ENCODE measurements at places on chromosomes 4 and X.
A peak's percentile ranks its signal among the peaks of the same experiment; 100 is the strongest.

DNA sequence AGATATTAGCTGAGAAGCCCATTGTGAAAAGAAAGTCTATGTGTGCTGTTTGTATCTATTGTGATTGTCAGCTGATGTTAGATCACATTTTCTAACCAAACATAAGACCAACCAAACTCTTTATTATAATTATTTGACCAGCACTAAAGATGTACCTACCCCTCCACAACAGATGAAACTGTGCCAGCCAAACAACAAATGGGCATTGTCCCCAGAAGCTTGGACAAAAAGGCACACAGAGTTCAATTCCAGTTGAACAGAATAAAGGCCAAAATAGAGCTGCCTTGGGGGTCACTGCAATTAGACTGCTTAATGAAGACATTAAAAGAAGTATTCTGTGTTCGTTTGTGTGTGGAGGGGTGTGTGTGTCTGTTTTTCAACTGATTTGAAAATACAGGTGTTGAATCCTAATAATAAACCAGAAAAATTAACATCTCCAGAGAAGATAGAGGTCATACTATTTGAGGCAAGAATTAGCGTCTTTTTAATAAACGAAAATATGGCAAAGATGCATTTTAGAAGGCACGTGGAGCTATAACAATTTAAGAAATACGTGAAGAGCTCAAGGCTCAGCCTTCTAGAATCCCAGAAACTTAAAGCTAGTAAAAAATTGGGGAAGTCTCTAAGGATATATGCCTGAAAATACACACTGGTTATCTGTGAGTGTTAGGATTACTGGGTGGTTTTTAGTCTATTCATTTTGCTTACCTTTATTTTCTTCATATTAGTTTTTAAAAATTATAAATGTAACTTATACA, 2.2 kb downstream of the SPP1 start:
- no peak for DNase-seq

DNA sequence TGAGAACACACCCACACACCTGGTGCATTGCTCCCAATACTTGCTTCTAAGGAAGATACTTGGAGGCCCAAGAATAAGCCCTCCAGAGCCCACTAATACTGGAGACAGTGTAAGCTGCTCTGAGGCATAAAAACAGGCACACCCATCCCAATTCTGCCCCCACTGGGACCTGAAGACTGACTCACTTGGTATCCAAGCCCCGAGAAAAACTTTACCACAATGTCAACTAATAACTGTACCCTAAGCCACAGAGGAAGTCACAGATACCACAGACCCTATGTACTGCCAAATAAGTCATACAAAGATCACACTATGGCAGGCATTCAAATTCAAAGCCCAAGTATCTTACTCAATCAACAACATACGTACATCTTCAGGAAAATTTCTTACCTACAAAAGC, 398.2 kb upstream of the SPANXN1 start:
- no peak for DNase-seq

GRCh38 chrX:26788402-26788998, 572.5 kb downstream of the MAGEB5 start:
- no peak for DNase-seq

DNA sequence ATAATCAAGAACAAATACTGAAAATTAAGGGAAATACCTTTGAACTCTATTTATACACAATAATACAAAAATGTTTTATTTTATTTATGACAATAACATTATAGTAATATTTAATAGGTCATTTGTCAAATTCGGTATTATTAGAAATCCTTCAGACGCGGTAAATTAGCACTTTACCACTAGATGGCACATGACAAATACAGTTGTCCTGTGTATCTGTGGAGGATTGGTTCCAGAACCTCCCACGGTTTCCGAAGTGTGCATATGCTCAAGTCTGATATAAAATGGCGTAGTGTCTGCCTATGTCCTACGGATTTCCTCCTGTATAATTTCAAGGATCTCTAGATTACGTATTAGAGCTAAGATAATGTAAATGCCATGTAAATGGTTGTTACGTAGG, 8.1 kb upstream of the LINC00632 start:
- no peak for DNase-seq

DNA sequence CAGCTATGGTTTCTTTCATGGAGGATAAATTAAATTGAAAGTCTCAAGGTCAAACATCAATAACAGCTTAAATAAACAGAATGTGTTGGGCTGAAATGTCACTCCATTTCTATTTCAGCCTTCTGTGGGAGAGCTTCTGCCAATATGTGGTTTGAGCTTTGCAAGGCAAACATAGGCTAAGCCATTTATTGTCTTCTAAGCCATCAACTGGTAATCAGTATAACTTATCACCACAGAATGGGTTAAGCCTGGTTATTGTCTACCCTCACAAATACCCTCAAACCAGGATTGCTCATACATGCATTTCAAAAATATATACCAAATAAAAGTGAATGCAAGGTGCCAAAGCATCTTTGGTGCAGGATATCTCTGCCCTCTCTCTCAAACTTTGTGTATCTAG, 52.7 kb downstream of the GABRB1 start:
- no peak for DNase-seq

DNA sequence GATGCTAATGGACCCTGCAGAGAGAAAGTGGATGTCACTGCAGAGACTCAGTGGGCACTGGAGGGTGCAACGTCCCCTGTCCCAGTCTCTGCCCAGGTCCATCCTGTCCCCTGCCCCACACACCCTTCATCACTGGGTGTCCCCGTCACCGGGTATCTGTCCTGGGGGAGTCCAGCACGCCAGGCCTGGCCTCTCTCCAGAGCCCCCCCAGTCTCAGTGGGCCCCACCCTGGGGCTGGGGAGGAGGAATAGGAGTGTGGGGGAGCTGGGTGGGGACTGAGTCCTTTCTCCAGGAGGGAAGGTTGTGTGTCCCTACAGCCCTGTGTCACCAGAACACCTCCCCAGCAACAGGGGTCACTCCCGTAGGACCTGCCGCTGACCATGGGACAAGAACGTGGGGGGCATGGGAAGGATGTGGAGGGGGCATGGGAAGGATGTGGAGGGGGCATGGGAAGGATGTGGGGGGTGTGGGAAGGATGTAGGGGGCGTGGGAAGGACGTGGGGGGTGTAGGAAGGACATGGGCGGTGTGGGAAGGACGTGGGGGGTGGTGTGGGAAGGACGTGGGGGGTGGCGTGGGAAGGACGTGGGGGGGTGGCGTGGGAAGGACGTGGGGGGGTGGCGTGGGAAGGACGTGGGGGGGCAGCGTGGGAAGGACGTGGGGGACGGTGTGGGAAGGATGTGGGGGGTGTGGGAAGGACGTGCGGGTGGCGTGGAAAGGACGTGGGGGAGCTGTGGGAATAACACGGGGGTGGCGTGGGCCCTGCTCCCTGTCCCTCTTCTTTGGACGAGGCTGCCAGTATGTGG, 21.0 kb upstream of the SPON2 start:
- no peak for DNase-seq

DNA sequence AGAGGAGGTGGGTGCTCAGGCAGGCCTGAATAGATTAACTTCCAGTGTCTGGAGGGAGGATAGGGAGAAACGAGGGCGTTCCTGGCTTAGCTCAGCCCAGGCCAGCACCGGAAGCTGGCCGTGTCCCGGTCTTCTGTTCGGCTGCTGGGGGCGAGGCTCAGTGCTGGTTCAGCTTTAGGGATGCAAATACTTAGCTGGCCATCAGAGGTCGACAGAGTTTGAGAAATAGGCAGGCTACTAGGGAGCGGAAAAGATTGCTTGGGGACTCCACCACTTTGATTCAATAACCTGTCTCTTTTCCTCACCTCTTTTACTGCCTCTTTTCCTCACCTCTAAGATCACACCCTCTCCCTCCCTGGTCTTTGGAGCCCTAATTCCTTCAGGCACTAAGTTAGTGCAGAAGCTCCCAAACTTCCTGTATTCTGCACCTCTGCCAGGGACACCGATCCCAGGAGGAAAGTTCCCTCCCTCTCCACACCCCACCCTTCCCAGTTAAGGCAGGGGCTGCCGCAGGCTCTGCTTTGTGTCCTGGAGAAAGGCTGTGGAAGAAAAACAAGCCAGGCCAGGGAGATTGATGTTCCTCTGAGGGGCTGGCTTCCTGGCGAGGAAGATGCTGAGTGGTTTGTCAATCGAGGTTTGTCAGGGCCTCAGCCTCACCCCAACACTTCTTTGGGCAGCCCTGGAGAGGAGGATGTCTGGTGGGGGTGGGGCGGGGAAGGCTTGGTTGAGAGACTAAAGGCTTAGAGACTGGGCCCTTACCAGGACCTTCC, 6.0 kb upstream of the EFNB1 start:
- no peak for DNase-seq

DNA sequence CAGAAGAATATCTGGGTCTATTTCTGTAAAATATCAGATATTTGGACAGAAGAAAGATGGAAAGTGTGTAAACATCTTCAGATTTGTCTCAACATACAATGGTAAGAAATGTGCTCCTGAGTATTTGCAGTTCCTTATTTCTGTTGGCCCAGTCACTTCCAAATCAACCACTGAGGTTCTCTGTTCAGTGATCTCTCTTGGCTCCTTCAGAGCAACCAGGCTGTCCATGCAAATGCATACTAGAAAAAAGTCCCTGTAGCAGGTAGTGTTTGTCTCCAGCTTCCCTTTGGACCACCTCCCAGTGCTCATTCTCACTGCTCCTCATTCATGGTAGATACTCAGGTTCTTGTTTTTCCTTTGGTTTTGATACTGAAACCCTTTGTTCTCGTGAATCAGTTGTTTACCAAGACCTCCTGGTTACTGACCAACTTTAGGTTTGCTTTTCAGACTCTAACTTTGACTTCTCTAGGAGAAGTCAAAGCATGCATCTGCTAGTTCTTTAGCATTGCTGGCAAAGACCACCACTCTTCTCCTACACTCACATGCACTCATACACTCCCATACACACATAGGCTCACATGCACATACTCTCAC, 28.8 kb downstream of the ASIC5 start:
- DNase-seq: no peak

- DNase-seq: no peak
These were observed 158.4 kb downstream of the DCLK2 start for GRCh38 chr4:150236626-150237025.

GRCh38 chrX:132227383-132228112, 8.3 kb upstream of the RAP2C start:
- no peak for DNase-seq

- no peak for DNase-seq
These were observed 19.7 kb upstream of the BBS12 start for GRCh38 chr4:122712782-122713181.

GRCh38 chr4:53804719-53805118, 213.4 kb upstream of the LNX1 start:
- DNase-seq: no peak

- DNase-seq: no peak
These were observed 214.6 kb downstream of the FRMPD4 start for GRCh38 chrX:12352922-12353321.

GRCh38 chrX:112785344-112785743, 55.3 kb downstream of the AMOT start:
- DNase-seq: no peak

- DNase-seq: no peak
These were observed 60.1 kb upstream of the ACSL4 start for GRCh38 chrX:109793191-109793590.

DNA sequence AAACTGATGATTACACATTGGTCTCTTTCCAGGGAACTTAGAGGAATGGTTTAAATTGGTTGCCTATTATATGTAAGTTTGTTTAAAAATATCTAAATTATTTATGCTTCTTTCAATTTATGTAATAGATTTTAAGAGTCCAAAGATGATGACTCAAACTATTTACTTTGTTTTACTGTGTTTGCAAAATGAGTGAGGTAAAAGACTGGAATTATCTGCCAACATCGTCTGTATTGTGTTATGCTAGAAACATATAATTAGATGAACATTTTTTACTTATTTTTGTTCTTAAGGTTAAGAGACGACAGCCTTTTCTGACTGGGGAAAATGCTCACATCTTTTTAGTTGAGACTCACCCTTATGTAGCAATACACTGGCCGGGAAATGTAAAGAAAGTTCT, 51.1 kb upstream of the SYTL5 start:
- DNase-seq: no peak

- DNase-seq: no peak
These were observed 5.5 kb downstream of the SUV39H1 start for GRCh38 chrX:48702032-48702431.

- peak; percentile 66 for DNase-seq
These were observed 2.0 kb upstream of the TMPRSS11D start for GRCh38 chr4:67885762-67886161.

GRCh38 chr4:171221181-171221580, 592.0 kb upstream of the GALNTL6 start:
- no peak for DNase-seq

GRCh38 chr4:84710548-84710947, 127.6 kb downstream of the CDS1 start:
- DNase-seq: no peak

- peak; percentile 63 for DNase-seq
These were observed 97.3 kb upstream of the SPRY1 start for GRCh38 chr4:123299212-123299691.

DNA sequence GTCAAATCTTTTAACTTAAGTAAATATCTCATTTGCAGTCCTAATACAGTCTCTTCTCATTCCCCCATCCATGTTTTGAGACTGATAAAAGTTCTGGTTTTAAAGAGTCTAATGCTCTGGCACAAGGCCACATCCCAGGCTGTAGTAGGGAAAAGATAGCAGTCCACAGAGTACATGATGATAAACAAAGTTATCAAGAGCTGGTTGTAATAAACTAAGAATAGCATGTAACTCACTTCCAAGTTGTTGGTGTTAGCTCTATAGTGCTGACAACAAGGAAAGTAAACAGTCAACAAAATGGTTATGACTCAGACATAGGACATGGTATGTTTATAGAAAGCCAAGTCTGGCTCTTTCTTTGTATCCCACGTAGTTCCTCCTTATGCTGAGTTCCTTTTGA, 21.8 kb upstream of the AREG start:
- DNase-seq: peak; percentile 30

GRCh38 chr4:135185256-135185655, 983.7 kb upstream of the PABPC4L start:
- no peak for DNase-seq

DNA sequence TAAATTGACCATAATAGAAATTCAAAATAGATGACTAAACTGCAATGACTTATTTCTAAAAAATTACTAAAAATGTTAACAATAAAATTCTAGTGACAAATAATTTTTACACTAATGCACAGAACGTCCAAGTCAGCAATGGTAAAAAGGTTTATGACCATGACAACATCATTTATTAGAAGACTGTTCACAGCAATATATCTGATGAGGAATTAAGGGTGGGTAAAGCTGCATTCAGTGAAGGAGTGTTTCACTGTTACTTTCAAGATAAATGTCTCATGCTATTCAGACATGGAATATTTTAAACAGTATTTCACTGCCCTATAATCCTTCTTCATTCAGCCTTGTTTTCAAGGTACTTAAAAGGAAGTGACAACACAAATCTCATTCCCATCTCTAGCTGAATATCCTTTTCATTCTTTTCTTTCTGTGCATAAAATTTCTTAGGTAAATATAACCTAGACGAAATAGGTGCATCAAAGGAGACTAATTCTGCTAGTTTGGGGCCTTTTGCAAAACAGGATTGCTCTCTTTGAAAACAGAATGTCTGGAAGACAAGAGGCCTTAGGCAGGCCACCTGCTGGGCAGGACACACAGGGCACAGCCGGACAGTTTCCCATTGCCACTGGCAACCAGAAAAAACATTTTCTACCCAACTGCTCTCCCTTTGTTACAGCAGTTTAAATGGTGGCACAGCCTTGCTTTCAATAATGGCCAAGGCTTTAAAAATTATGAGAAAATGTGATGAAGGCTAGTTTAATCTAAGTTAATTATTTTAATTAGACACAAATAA, 600.3 kb downstream of the SPRY1 start:
- DNase-seq: no peak
